Right atrium auricular region (tissue), 2 donors: ENCODE measurements at places on chromosomes 4 and X. TPM values are rescaled to one million over a fixed set of nuclear protein-coding genes. Genes with fewer than 3 reads are reported as not detected.

- DNase-seq, result no peak
These were observed 108.6 kb downstream of the ARHGAP6 start for GRCh38 chrX:11557120-11557519.

DNA sequence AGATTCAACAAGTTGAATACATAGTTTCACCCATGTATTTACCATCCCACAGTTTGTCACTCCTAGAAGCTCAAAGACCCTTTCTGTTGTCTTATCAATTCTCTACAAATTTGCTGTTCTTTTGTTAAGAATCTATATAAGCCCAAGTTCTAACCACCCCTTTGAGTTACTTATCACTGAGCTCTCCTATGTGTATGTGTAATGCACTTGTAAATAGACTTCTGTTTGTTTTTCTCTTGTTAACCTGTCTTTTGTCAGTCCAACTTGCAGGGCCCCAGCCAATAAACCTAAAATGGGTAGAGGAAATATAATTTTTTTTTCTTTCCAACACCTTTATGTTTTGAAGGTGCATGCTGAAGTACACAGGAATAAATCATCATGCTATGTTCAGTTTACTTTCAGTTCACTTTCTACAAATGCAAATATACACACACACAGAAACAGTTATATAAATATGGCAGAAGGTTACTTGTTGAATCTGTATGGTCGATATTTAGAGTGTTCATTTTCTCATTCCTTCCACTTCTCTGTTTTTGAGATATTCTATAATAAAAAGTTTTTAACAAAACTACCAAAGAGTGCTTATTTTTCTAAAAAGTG is 22.3 kb upstream of the CLOCK start:
- DNase-seq, result no peak

- DNase-seq, result no peak
These were observed 65.9 kb upstream of the MAOA start for GRCh38 chrX:43590150-43590549.

DNA sequence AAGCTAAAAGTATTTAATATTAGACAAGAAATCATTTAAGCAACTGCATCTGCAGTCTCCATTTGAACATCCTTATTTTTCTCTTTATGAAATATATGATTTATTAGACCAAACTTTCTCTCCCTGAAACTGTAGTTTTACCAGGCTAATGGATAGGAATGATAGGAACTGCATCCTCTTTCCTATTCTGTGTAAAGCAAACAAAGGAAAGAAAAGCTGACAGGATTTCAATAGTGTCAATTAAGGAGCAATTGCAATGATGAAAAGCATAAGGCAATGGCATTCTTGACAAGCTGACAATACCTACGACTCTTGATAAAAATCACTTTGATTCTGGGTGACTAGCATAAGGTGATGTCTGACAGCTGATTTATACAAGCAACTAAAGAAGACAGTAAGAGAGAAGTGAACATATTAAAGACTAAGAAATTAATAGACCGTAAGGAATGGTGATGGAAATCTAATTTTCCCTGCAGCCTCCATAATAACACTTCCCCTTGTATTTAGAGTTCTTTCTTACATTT is 502.5 kb downstream of the TECRL start:
- no peak for DNase-seq

DNA sequence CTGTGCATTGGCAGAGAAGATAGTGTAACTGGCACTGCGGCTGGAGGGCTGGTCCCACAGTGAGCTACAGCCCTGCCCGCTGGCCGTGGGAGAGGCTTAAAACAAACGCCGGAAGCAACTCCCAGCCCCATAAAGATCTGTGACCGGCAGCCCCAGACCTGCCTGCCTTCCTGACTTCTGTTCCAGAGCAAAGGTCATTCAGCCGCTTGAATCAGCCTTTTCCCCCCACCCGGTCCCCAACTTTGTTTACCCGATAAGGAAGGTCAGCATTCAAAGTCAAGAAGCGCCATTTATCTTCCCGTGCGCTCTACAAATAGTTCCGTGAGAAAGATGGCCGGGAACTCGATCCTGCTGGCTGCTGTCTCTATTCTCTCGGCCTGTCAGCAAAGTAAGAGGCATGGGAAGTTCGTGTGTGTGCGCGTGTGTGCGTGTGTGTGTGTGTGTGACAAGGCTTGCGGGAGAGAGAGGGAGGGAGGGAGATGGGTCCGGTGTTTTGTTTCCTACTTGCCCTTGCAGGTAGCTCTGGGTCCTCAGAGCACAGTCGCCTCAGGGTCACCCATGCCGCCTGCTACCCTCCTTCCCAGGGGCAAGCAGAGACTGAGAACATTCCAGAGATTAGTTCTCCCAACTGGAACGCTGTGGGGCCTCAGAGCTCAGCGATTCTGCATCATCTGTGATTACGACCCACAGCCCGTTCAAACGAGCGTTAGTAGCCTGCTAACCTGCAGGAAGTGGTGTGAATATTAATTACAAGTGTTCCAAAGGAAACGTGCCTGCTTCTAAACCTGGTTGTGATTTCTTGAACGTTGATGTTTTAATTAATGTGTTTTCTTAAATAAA is at the start of gene MGST2:
MGST2 (plus strand) TSS at position 130 of the 840 bp plus-strand sequence; CDS start at position 331, 201 bp downstream.
- DNase-seq, result peak; percentile 80

- no peak for DNase-seq
These were observed 24.5 kb upstream of the KDM5C start for GRCh38 chrX:53249408-53250042.

- DNase-seq, result no peak
These were observed 4.3 kb upstream of the SCD5 start for GRCh38 chr4:82802911-82803310.

DNA sequence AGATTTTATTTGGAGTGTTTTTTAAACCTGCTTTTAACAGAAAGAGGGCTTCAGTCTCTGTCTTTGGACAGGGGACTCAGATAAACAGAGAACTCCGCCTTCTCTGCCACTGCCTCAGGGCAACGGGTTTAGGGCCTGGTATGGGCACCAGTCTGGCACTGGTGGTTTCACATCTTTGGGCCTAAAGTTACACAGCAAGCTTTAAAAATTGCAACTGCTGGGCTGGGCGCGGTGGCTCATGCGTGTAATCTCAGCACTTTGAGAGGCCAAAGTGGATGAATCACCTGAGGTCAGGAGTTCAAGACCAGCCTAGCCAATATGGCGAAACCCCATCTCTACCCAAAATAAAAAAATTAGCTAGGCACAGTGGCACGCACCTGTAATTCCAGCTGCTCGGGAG is 10.3 kb upstream of the NAT8L start:
- no peak for DNase-seq

DNA sequence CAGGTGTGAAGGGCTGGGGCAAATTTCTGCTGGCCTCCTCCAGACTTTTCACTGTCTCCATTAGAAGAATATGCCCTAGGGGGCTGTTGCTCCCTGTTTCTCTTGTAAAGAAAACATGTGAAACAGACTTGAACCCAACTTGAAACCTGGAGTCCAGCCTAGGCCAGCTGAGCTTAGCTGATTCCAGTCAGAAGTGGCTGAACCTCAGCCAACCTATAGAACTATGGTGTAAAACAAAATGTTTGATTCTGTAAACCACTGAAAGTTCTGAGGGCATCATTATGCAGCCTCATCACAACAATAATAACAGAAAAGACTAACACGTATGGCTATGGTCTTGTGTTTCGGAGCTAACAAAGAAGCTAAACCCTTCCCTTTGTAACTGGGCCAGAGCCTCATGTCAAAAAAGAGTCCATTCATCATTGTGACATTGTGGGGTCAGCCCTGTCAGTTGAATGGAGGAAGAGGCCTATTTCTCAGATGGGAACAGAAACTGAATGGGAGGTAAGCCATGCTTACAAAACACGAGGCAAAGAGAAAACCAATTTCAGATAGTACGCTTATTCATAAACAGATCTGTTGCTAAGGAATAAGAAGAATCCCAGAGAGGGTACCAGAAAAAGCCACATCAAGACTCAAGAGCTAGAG is 34.1 kb downstream of the SETD7 start:
- no peak for DNase-seq

DNA sequence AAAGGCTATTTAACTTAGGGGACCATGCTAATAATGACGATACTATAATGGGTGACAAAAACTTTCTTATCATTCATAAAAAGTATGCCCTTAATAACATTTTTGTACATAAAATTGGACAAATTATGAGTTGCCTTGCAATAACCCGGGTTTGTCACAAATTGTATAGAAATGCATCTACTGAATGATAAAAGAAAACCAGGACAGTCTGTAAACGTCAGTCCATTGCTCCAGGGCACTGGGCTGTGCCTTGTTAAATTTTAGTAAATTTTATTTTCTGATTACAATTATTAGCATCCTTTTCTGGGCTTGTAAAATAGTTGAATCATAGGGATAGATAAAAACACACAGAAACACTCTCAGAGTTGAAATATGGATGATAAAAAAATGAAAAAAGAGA is 778.3 kb downstream of the RAPGEF2 start:
- DNase-seq, result no peak

The DSPP gene
- total RNA-seq, result not detected

The CLIC2 gene
- 12.5 TPM for total RNA-seq

The GAGE2A gene
- not detected for total RNA-seq

The ZNF630 gene
- total RNA-seq, result 3.9 TPM

The CXCL3 gene
- not detected for total RNA-seq

The MAGT1 gene
- 48.4 TPM for total RNA-seq

The ZAR1 gene
- total RNA-seq, result not detected
